Esophagus mucosa (tissue), 1 donor: ENCODE measurements at places on chromosomes 11 and 22. TPM values are rescaled to one million over a fixed set of nuclear protein-coding genes. Genes with fewer than 3 reads are reported as not detected.

The LRRC4C gene
- total RNA-seq = 0.28 TPM

The GRIK4 gene
- total RNA-seq = 0.08 TPM

The ZNF214 gene
- total RNA-seq = 0.88 TPM

The OR8G1 gene
- total RNA-seq = not detected

The KDELR3 gene
- 3.2 TPM for total RNA-seq

The FOLR1 gene
- 0.96 TPM for total RNA-seq

The OR4A16 gene
- total RNA-seq = not detected

The AQP11 gene
- total RNA-seq = not detected

The LTO1 gene
- total RNA-seq = 12.1 TPM

The OR51E2 gene
- total RNA-seq = not detected

The HTR3B gene
- 0.28 TPM for total RNA-seq

The PAFAH1B2 gene
- total RNA-seq = 50.9 TPM

The SUSD2 gene
- total RNA-seq = 1.4 TPM

The RASD2 gene
- 0.28 TPM for total RNA-seq

The SCGB2A2 gene
- total RNA-seq = not detected

The APOA1 gene
- 0.64 TPM for total RNA-seq

The RFPL2 gene
- not detected for total RNA-seq

The MFRP gene
- total RNA-seq = not detected

The THY1 gene
- total RNA-seq = 3.6 TPM

The CSKMT gene
- 20.2 TPM for total RNA-seq

The APOA5 gene
- total RNA-seq = not detected

The VSTM5 gene
- total RNA-seq = 0.16 TPM

The SPON1 gene
- total RNA-seq = 3.1 TPM

The BIK gene
- total RNA-seq = 22.9 TPM

The SDHD gene
- 109 TPM for total RNA-seq

The OR51T1 gene
- not detected for total RNA-seq

The ENTHD1 gene
- not detected for total RNA-seq

The OR5B21 gene
- not detected for total RNA-seq

The CD248 gene
- total RNA-seq = 4.0 TPM

The FAM83F gene
- 50.7 TPM for total RNA-seq

The PAMR1 gene
- 0.36 TPM for total RNA-seq

The RIN1 gene
- total RNA-seq = 23.1 TPM

The PLEKHB1 gene
- total RNA-seq = 1.4 TPM
